ENCODE measurements at places on chromosomes 1 and 21.

DNA sequence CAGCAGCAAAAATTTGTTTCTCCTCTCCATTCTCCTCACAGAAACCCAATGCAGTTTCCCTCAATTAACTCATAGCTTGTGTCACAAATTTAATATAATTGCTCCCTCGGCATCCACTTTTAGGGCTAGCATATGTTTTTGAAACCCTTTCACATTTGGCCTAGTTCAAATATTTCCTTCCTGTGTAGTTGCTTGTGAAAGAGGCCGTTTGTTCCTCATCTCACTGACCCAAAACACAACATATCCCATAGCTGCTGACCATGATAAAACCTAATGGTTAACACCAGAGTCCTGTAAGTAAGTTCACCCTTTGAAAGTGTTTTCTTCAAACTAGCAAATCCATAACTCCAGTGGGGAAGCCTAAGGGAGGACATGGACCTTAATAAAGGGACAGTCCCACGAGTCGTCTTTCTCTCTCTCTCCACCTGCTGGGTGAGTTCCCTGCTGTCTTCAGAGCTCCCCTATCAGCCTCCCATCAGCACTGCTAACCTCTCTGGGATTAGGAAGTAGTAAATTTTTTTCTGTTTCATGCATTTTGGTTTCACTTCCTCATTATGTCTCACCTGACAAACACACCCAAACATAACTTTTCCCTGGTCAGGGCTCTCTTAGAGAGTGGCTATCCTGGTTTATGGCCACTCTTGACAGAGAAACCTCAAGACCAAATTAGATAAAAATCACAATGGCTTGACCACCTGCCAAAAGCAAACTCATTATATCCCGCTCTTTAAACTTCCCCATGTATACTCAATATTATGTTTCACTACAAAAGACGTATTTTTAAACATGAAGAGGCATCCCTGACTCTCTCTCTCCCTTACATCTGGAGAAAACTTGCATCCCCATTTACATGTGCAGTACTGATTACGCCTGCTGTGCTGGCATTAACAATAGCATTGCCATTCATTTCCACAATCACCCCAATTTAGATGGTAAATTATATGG is 177.7 kb upstream of the HP1BP3 start:
- no peak for DNase-seq

GRCh38 chr1:61378494-61379180 is 296.3 kb downstream of the NFIA start:
- no peak for DNase-seq

GRCh38 chr1:111742938-111743549 is 3.8 kb upstream of the INKA2 start:
- no peak for DNase-seq

DNA sequence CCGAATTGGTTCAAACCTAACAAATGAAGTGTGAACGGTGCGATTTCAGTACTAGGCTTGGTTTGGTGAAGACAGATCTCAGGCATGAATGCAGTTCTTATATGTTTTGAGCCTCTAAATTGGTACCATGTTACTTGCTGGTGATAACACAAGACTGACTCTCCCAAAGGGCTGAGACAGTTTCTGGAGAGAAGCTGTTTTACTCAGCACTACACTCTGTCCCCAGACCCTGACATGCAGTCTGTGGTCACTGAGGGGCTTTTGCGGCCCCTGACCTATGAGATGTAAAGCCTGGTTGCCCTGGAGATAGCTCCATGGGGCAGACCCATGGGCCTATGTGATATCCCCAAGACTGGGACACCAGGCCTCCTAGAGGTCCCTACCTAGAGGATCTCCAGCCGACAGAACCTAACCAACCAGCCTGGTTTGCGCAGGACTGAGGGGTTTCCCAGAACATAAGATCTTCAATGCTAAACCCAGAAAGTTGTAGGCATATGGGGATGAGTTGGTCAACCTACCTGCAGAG is 19.4 kb upstream of the FOXE3 start:
- DNase-seq: no peak

DNA sequence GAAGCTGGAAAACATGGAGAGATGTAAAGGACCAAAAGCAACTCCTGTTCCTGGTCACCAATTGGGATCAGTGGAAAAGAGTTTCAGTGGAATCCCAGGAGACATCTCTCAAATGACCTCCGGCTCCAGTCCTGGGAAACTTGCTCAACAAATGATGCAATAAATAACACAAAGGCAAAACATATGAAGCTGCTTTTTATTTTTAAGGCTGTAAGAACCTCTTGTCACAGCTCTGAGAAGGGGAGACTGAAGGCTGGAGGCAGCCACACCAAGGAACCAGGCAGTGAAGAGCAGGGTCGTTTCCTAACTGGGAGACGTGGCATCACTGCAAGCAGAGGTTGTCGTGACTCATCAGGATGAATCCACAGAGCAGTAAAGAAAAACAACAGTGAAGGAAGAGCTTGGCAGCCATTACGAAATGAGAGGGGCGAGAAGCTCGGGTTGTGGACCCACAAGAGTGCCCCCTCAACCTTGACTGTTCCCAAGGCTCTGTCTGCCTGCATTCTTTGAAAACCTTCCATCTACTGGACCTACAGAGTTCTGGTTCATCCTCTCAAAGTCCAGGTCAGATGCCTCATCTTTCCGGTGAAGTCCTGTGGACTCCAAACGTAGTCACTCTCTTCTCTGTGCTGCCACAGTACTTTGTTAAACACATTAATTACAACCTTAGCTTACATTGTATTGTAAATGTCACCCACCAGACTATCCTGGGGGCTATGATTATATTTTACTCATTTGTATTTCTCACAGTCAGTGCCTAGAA is 32.1 kb downstream of the JAK1 start:
- DNase-seq: no peak

- no peak for DNase-seq
Observed at GRCh38 chr1:31434101-31434871, 21.3 kb downstream of the SERINC2 start.

- DNase-seq: no peak
Observed at GRCh38 chr1:84889437-84889836, 3.6 kb downstream of the LPAR3 start.

DNA sequence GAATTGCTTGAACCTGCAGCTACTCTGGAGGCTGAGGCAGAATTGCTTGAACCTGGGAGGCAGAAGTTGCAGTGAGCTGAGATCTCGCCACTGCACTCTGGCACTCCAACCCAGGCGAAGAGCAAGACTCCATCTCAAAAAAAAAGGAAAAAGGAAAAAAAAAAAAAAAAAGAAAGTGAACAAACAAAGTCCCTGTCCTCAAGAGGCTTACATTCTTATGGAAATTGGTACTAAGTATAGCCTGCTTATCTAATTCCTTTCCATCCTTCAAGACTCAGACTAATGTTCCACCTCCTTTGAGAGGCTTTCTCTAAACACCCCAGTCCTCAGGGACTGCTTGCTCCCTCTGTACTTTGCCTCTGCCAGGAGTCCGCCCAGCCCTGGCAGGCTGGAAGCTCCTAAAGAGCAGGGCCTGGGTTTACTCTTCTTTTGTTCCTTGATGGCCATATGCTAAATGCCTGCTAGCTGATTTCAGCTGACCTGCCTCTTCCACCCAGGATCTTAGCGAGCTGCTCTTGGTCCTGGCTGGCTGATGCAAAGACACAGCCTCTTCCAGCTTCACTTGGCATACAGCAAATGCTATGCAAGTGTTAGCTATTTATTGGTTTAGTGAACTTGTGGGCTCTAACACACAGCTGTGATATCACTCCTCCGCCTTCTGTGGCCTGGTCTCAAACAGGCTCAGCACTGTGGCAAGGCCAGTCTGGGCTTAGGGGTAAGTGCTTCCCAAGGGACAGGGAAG is 9.8 kb downstream of the SLC9A1 start:
- no peak for DNase-seq

GRCh38 chr1:227318853-227319607 is 738 bp upstream of the CDC42BPA start:
- DNase-seq: no peak

- no peak for DNase-seq
Observed at GRCh38 chr1:242147096-242147976, 148.4 kb upstream of the MAP1LC3C start.

DNA sequence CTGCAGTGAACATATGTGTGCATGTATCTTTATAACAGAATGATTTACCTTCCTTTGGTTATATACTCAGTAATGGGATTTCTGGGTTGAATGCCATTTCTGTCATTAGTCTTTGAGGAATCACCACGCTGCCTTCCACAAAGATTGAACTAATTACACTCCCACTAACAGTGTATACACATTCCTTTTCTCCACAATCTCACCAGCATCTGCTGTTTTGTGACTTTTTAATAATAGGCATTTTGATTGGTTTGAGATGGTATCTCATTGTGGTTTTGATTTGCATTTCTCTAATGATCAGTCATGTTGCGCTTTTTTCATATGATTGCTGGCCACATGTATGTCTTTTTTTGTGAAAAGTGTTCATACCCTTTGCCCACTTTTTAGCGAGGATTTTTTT is 680.5 kb downstream of the PTPRC start:
- no peak for DNase-seq

DNA sequence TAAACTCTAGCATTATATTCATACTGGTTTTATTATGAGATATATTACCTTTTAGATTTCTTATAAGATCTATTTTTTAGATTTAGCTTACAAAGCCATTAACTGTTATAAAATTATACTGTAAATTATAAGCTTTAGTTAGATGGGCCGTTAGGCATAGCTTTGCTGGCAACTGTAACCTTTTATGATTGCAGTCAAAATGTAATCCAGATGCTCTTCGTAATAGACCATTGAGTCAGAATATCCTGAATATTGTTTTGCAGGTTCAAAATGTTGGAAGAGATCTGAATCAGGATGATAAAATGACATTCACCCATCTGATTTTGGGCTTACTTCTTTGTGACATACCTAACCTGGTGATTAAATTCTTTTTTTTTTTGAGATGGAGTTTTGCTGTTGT is 20.9 kb downstream of the ITSN1 start:
- DNase-seq: no peak

- DNase-seq: no peak
Observed at GRCh38 chr1:156080241-156080862, 1.9 kb downstream of the MEX3A start.

DNA sequence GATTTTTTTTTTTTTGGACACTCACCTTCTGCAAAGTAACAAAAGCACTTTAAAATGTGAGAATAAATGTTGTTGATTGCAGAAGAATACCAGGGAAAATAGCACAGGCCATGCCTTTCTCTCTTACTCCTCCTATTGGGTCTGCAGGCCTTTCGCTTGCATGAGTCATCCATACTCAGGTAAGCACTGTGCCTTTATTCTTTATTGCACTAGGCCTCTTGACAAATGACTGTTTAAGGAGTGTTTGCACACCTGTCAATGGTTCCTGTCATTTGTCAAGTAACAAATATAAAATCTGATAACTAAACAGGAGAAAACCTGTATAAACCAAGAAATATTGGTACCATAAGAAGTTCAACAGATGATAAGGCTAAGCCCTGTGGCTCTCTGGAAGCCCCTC is 106.5 kb downstream of the RGS7 start:
- DNase-seq: no peak

GRCh38 chr1:231139659-231140654 is 21.9 kb upstream of the TRIM67 start:
- DNase-seq: no peak

DNA sequence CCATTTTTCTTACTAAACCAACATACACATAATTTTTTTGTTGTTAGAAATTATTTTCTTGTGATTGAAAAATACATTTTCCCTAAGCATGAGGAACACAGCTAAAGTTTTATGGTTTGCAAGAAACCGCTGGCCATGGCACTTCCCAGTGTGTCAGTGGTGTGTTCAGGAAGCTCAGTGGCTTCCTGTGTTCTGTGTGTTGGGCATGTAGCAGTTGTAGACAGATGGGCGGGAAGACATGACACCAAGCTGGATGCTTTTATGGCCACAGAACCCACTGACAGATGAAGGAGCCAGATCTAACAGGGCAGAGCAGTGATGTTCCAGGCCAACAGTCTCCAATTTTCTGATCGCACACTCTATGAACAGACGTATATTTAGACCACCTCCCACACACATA is 119.8 kb downstream of the GALNT2 start:
- no peak for DNase-seq

DNA sequence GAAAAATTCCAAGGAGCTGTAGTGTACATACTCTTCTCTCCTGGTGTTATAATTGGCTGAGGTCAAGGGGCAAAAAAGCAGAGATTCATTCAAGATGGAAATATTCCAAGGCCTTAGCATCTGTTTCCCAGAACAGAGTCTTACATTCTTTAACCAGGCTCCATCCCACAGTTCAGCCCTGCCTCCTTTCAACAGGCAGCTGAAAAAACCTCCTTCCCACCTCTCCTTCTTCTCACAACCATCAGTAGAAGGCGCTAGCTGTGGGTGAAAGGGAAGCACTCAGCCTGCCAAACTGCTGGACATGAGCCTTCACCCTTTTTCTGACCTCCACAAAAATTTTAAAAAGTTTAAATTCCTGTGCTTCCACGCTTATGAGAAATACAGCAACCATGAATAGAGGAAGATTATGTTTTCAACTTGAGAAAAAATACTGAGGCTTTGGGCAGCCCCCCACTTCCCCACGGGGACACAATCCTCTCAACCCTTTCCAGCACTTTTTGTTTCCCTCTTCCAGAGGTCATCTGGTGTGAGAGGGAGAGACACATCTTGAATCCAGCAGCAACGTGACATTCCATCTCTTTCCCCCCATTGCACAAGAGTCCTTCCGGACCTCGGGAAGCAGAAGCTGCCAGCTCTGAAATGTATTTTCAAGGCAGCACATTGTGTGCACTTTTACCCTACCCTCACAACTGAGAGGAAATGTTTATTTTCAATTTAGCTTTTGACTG is 43.2 kb upstream of the FMO2 start:
- DNase-seq: no peak

DNA sequence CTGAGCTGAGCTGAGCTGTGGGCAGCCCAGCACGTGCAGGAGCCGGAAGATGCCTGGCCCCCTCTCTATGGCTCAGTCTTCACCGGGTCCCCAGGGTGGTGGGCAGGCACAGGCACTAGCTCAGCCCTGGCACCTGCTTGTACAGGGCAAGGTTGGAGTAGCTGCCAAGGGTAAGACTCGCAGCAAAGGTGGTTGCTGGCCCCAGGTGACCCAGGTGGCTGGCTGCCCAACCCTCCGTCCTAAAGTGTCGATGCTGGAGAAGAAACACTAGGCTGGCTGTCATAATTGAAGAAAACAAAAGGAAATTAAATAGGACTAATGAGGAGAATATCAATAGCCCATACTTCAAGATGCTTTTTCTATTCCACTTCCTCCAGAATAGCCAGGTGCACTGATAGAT is 77.1 kb upstream of the ACTL8 start:
- DNase-seq: no peak

DNA sequence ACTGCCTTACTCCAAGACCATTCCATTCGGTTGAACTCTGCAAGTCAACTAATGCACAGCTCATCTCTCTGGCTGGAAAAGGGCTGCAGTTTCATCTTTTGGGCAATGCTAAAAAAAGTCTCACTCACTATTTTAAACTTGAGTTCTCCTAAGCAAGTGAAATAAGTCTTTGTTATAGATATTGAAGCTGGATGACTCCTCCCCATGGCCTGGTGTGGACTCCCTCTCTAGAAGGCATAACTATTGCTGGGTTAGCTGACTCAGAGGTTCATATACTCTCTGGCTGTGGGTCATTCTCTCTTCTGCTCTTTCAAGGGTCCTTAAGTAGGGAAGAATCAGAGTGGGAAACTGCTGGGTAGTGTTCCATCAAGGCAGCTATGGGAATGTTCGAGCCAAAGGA is 88.0 kb downstream of the XCL2 start:
- DNase-seq: no peak

All from effector memory CD8-positive, alpha-beta T cell (primary cell).